NCI-H2081 treated with DMSO at 0.1 percent for 48 hours (cell line): ENCODE measurements at places on chromosomes 16 and 17.

GRCh38 chr17:78879635-78880186, 23.3 kb downstream of the CEP295NL start:
- DNase-seq: no peak

DNA sequence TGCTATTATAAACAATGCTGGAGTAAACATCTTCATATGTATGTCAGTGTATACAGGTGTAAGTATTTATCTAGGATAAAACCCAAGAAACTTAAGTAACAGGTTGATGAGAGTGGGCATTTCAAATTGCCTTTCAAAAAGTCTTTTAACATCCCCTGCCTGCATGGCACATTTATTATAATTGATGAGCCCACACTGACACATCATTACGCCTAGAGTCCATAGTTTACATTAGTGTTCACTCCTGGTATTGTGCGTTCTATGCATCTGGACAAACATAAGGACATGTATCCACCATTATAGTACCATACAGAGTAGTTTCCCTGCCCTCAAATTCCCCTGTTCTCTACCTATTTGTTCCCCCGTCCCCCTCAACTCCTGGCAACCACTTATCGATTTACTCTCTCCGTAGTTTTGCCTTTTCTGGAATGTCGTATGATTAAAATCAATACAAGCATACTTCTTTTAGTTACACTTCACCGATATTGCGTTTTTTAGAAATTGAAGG, 53.7 kb downstream of the NACA2 start:
- no peak for DNase-seq

- no peak for DNase-seq
Measured at GRCh38 chr16:88339930-88340754, 42.6 kb upstream of the ZNF469 start.

DNA sequence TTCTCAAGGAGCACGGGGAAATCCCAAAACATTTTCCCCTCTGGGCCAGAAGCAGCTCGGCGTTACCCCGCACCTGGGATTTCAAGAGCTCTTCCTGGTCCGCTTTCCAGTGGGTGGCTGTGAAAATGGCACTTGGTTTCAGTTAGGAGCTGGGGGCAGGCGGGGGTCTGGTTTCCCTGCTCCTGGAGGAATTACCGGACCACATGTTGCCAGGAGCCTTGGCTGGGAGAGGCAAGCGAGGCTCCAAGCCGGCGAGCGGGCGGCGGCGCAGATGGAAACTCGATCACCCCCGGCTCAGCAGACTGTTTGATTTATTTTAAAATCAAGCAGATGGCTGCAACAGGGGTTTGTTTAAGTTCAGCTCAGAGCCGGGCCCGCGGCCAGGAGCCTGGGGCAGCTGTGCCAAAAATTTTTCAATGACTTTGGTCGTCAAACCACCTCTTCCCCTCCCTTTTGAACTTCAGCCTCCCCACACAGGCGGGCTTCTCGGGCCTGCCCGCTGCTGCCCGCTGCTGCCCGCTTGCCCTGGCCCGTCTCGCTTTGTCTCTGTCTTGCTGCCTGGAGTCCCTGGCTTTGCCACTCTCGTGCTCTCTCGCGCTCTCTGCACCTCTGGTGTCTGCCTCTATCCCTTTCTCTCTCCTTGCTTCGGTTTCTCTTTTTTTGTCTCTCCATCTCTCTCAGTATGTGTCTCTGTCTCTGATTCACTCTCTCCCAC, 108.0 kb upstream of the CIBAR2 start:
- DNase-seq: peak; percentile 85

DNA sequence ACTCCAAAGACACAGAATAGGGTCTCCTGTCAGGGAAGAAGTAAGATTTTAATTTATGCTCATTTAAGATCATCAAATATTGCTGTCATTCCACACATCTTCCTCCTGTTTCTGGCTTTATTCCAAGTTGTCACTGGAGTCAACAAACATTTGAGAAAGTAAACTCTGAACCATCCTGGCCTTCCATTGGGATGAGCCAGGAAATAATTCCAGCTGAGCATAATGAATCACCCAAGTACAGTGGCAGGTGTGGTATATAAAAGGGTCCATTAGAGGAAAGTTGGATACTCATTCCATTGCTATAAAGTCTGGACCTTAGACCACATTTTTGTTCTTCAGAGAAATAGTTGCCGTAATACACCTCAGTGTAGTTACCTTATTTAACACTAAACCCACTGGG, 246.1 kb downstream of the SLC39A11 start:
- no peak for DNase-seq

- no peak for DNase-seq
Measured at GRCh38 chr17:15910791-15911190, 34.1 kb upstream of the ADORA2B start.

GRCh38 chr16:88705801-88706228, 393 bp downstream of the RNF166 start:
- no peak for DNase-seq
